NCI-H187 treated with DMSO at 0.1 percent for 48 hours (cell line): ENCODE measurements at places on chromosomes 5 and 9.

DNA sequence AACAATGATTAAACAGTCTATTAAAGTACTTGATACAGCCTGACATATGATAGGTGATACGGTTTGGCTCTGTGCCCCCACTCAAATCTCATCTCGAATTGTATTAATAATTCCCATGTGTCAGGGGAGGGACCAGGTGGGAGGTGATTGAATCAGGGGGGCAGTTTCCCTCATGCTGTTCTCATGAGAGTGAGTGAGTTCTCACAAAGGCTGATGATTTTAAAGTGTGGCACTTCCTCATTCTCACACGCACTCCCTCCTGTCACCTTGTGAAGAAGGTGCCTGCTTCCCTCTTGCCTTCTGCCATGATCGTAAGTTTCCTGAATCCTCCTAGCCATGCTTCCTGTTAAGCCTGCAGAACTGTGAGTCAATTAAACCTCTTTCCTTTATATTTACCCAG, 40.1 kb upstream of the TARS1 start:
- no peak for DNase-seq

DNA sequence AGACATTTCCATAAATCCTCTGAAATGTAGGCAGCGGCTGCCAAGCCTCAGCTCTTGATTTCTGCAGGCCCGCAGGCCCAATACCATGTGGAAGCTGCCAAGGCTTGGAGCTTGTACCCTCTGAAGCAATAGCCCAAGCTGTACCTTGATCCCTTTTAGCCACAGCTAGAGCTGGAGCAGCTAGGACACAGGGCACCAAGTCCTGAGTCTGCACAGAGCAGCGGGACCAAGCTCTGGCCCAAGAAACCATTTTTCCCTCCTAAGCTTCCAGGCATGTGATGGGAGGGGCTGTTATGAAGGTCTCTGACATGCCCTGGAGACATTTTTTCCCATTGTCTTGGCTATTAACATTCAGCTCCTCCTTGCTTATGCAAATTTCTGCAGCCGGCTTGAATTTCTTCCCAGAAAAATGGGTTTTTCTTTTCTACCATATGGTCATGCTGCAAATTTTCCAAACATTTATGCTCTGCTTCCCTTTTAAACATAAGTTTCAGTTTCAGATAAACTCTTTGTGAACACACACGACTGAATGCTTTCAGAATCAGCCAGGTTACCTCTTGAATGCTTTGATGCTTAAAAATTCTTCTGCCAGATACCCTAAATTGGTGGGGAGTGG, 14.4 kb upstream of the ZFR start:
- DNase-seq, result no peak

- DNase-seq, result no peak
Measured at GRCh38 chr5:138696501-138696900, 56.7 kb upstream of the CTNNA1 start.

DNA sequence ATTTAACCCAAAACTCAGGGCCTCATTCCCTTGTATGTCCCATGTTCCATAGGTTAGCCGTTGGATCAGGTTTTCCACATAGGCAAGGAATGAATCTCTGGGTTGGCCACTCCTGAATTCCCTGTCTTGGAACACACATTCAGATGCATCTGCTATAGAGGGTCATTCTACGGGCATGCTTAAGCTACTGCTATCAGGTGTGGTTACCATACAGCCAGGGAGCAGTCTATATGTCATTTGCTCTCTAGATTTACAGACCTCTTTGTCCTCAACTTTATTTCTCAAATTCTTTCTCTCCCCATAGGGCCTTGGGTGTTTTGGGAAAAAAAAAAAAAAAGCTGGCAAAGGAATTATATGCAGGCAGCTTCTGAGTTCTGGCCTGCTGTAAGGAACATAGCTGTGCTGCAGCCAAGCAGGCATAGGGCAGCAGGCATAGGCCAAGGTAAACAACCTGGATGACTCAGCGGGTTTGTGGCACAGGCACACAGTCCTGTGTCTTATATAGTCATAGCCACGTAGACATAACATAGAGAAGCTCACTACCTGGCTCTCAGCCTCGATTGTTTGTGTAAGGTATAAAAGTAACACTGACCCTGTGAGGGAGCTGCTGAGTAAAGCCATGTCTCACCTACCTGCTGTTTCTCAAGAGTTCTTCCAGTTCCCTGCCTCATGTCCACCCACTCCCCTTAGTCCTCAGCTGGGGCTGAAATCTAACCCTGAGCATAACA, 141.5 kb downstream of the OSTF1 start:
- no peak for DNase-seq

GRCh38 chr9:122355336-122355875, 15.4 kb upstream of the PTGS1 start:
- DNase-seq, result no peak

DNA sequence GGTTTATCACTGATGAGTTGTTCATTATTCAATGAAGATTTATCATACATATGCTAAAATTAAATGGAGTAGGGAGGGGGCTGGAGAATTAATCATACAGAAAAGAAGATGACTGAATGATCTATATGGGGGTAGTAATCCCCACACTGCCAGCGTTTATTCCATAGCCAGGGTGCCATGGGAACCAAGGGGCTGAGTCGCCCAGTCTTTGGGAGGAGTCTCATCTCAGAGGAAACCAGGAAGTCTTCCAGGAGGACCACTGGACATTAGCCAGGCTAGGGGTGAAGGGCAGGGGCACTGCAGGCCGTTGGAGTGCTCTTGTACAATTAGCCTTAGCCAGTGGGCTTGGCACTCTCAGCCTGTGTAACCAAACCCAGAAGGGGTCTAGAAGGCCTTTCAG, 226.5 kb downstream of the ARL15 start:
- DNase-seq, result no peak

DNA sequence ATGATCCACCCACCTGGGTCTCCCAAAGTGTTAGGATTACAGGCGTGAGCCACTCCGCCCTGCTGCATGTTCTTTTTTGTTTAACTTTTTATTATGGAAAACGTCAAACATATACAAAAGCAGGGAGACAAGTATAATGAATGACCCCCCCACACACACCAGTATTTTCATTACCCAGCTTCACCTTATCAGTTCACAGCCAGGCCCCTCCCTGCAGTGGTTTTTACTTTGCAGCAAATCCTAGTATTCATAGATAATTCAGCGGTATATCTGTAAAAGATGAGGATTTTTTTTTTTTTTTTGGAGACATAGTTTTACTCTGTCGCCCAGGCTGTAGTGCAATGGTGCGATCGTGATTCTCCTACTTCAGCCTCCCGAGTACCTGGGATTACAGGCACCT, 2.3 kb downstream of the POMT1 start:
- no peak for DNase-seq

DNA sequence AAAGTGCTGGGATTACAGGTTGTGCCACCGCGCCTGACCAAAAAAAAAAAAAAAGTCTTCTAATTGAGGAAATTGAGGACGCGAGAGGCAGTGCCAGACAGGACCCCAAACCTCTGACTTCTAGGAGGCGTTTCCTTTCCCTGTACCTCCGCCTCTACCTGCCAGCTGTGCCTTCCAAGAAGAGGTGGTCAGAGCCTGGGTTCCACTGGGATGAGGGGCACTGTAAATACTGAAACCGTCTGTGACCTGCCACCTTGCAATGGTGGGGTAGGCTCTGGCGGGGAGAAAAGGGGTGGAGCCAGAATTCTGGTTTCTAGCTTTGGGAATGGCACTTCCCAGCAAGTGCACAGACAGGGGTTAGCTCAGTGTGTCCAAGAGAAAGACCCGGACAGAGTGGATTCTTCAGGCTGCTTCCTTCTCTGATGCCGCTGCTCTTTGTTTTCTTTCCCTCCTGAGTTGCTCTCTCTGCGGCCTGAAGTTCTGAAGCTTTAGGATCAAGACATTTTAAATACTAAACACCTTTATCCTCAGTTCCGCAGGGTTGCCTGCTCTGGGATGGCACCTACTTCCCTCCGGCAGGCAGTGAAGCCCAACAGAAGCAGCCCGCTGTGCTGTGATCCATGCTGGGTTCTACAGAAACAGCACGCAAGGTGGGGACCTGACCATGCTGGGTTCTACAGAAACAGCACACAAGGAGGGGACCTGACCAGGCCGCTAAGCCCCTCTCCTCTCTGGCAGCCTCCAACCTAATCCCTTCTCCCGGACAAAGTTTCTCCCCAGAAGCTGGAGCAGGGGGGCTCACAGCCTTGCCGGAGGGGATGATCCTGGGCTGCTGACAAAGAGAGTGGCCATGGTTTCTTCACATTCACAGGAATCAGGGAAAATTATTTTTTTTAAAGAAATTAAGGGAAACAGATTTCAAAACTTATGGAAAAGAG, 65.2 kb downstream of the OTULIN start:
- no peak for DNase-seq

- DNase-seq, result no peak
Measured at GRCh38 chr9:125758986-125759763, 12.0 kb downstream of the PBX3 start.

DNA sequence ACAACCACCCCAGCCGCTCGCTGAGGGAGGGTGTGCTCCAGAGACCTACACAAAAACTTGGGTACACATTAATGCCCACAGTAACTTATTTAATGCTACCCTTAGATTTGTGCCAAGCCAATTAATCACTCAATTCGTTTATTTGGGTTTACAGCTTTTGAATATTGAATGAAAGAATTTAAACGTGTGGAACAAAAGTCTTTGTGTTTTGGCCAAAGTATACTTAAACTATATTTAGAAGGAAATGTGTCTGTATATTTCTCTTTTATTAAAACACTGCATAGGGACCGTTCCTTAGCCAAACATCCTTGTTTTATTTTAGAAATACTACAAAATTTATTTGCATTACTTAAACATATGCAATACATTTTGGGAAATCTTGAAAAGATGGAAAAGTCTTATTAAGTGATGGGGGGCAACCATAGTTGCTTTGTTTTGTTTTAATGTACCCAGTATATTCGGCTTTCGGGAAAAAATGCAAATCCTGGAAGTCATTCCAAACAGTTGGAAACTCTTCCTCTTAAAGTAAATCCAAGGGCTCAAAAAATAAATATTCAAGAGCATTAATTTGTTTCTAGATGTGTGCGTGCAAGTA, 11.8 kb downstream of the ZNF608 start:
- DNase-seq, result no peak

GRCh38 chr5:73674669-73675004, 48.6 kb downstream of the ARHGEF28 start:
- DNase-seq, result no peak

DNA sequence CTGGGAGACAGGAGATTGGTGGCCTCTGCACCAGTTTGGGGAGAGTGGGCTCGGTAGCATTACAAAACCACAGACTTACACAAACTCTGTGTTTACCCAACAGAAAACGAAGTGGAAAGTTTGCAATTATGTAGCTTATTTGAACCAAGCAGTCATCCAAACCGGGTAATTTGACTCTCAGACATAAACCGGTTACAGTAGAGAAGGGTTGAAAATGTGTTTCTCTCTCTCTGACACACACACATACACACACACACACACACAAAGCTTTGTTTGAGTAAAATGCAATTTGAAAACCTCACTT, 97.1 kb upstream of the ZNF608 start:
- DNase-seq, result no peak

GRCh38 chr5:138946241-138946623, 71.1 kb upstream of the LRRTM2 start:
- no peak for DNase-seq

DNA sequence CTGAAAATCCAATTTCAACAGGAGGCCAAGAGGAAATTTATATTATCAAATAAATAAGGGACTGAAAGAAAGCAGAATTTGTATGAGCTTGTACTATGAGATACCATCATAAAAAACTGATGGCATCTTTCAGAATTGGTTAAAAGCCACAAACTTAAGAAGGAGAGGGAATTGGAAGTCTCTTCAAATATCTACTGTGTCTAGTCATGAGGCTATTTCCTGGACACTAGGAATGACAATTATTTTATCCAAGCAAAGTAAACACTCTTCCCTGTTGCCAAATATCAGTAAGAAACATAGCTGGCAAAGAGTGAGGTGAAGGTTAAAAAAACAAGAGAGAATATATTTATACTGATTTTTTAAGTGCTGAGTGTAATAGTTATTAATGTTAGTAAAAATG, 101.5 kb upstream of the ARRDC3 start:
- DNase-seq, result no peak

DNA sequence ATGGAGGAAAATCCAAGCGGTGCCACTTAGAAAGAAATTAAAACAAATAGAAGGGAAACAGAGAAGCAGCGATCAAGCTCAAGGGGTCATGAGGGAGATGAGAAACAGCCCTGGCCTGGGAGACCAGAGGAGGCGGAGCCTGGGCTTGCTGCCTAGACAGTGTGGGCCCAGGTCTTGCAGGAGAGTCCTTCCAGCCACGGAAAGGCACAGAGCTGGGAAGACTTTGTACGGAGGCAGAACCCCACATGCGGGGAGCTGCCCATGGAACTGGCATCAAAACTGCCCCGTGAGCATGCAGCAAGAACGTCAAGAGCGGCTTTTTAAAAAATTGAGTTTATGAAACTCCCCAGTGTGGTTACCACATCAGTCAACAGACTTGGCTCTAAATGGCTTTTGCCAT, 119.4 kb downstream of the IRX1 start:
- no peak for DNase-seq

- no peak for DNase-seq
Measured at GRCh38 chr5:176878463-176878862, 20.7 kb downstream of the HK3 start.

- no peak for DNase-seq
Measured at GRCh38 chr9:123232332-123232731, 36.1 kb downstream of the STRBP start.

DNA sequence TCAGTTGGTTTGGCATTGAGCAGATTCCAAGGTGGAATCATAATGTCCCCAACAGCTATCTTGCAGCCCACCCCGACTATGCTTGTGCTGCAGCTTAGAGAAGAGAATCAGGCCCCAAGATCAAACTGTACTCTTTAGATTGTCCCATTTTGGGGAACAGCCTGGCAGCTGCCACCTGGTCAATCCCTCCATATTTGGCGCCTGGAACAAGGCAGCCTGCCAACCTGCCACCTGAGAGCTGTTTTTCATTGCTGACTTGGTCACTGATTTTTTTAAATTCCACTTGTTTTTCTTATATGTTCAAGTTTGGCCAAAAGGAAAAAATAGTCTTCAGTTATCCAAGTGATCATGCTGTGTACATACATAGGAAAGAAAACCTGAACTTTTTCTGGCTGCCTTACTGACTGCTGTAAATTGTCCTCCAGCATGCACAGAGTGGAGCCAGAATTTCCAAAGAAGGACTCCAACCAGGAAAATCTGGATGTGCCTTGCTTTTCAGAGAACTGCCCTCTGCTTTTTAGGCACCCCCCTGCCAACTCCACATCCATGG, 504.2 kb downstream of the ENC1 start:
- no peak for DNase-seq

DNA sequence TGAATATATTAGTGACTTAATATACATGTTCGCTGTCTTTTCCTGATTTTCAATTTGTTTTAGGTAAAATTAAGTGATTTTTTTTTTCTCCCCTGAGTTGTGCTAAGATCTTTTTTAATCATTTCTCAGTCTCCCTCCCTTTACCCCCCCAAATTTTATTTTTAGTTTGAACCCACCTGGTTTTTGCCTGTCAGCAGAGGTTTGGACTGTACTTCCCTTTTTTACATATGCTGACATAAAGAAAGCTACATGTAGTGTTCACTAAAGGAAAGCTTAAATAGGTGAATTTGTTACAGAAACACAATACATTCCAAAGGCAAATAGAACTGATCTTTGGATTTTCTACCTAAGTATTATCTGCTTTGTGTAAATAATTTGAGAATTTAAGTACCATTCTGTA, 82.2 kb downstream of the IPO11 start:
- no peak for DNase-seq

- DNase-seq, result no peak
Measured at GRCh38 chr9:132260846-132261245, 93.9 kb downstream of the SETX start.

GRCh38 chr5:79955941-79956670, 35.0 kb downstream of the MTX3 start:
- DNase-seq, result no peak

- DNase-seq, result no peak
Measured at GRCh38 chr9:107833295-107833694, 343.7 kb upstream of the KLF4 start.
